Purkinje cell (primary cell): ENCODE measurements at places on chromosomes 3 and 15. TPM values are rescaled to one million over a fixed set of nuclear protein-coding genes. Genes with fewer than 3 reads are reported as not detected.

The NPTN gene
- polyA plus RNA-seq = 744 and 809 TPM in 2 replicates

The ZNF80 gene
- 0.31 TPM in 1 of 2 replicates, not detected in the other for polyA plus RNA-seq

The PLCD1 gene
- polyA plus RNA-seq = 6.3 and 8.4 TPM in 2 replicates

The RPP14 gene
- 11.1 and 14.9 TPM in 2 replicates for polyA plus RNA-seq

The ACTR8 gene
- 10.9 and 12.2 TPM in 2 replicates for polyA plus RNA-seq

The GMPS gene
- polyA plus RNA-seq = 21.3 and 21.8 TPM in 2 replicates

The LTK gene
- polyA plus RNA-seq = 1.5 and 6.2 TPM in 2 replicates

The SV2B gene
- 2.0 and 24.1 TPM in 2 replicates for polyA plus RNA-seq

The CFAP20DC gene
- 1.2 and 1.4 TPM in 2 replicates for polyA plus RNA-seq

The SLC35G2 gene
- polyA plus RNA-seq = 115 and 122 TPM in 2 replicates

The PEX5L gene
- polyA plus RNA-seq = 1.4 and 15.9 TPM in 2 replicates

The IGSF11 gene
- polyA plus RNA-seq = 0.27 and 3.6 TPM in 2 replicates

The SLC28A2 gene
- polyA plus RNA-seq = 0.70 TPM in 1 of 2 replicates, not detected in the other

The PLSCR5 gene
- polyA plus RNA-seq = not detected in 2 replicates

The CHRM5 gene
- polyA plus RNA-seq = not detected in 2 replicates

The GP9 gene
- not detected in 2 replicates for polyA plus RNA-seq

The C3orf80 gene
- 11.7 and 14.2 TPM in 2 replicates for polyA plus RNA-seq

The C3orf22 gene
- polyA plus RNA-seq = not detected in 2 replicates

The GOLGA6B gene
- polyA plus RNA-seq = not detected in 2 replicates

The CYP8B1 gene
- polyA plus RNA-seq = not detected in 2 replicates

The ITIH3 gene
- polyA plus RNA-seq = not detected in 2 replicates

The NLGN1 gene
- polyA plus RNA-seq = 12.7 and 14.2 TPM in 2 replicates

The GRK7 gene
- not detected in 2 replicates for polyA plus RNA-seq

The CAND2 gene
- polyA plus RNA-seq = 2.6 and 3.4 TPM in 2 replicates

The CCR9 gene
- not detected in 2 replicates for polyA plus RNA-seq

The REC114 gene
- polyA plus RNA-seq = not detected in 2 replicates

The CTXN2 gene
- polyA plus RNA-seq = 3.8 and 4.9 TPM in 2 replicates

The AHSG gene
- polyA plus RNA-seq = not detected in 2 replicates

The ERC2 gene
- polyA plus RNA-seq = 11.0 and 24.8 TPM in 2 replicates

The TF gene
- 10.3 and 13.0 TPM in 2 replicates for polyA plus RNA-seq

The CRTAP gene
- polyA plus RNA-seq = 12.5 and 14.7 TPM in 2 replicates

The COL6A5 gene
- not detected in 2 replicates for polyA plus RNA-seq

The CIB2 gene
- 1.4 and 6.7 TPM in 2 replicates for polyA plus RNA-seq

The TM4SF4 gene
- not detected in 2 replicates for polyA plus RNA-seq

The ACSBG1 gene
- 3.7 and 3.8 TPM in 2 replicates for polyA plus RNA-seq

The TM4SF18 gene
- 2.3 TPM in 1 of 2 replicates, not detected in the other for polyA plus RNA-seq

The TRNT1 gene
- polyA plus RNA-seq = 54.7 and 66.8 TPM in 2 replicates

The WNT5A gene
- 9.3 and 9.9 TPM in 2 replicates for polyA plus RNA-seq

The PLA2G4F gene
- not detected in 2 replicates for polyA plus RNA-seq

The PPARG gene
- not detected in 2 replicates for polyA plus RNA-seq

The CMTM8 gene
- 1.7 TPM in 1 of 2 replicates, not detected in the other for polyA plus RNA-seq

The TMEM40 gene
- polyA plus RNA-seq = not detected in 2 replicates

The AP3S2 gene
- polyA plus RNA-seq = 8.6 and 21.1 TPM in 2 replicates

The GOLGA8T gene
- not detected in 2 replicates for polyA plus RNA-seq

The C3orf20 gene
- not detected in 2 replicates for polyA plus RNA-seq

The MESP2 gene
- not detected in 2 replicates for polyA plus RNA-seq

The GCHFR gene
- 80.5 and 108 TPM in 2 replicates for polyA plus RNA-seq

The CLDN18 gene
- polyA plus RNA-seq = not detected in 2 replicates
